ENCODE measurements at places on chromosomes 7 and 10.

GRCh38 chr7:131655447-131655846, 99.0 kb upstream of the PODXL start:
- DNase-seq, result no peak

DNA sequence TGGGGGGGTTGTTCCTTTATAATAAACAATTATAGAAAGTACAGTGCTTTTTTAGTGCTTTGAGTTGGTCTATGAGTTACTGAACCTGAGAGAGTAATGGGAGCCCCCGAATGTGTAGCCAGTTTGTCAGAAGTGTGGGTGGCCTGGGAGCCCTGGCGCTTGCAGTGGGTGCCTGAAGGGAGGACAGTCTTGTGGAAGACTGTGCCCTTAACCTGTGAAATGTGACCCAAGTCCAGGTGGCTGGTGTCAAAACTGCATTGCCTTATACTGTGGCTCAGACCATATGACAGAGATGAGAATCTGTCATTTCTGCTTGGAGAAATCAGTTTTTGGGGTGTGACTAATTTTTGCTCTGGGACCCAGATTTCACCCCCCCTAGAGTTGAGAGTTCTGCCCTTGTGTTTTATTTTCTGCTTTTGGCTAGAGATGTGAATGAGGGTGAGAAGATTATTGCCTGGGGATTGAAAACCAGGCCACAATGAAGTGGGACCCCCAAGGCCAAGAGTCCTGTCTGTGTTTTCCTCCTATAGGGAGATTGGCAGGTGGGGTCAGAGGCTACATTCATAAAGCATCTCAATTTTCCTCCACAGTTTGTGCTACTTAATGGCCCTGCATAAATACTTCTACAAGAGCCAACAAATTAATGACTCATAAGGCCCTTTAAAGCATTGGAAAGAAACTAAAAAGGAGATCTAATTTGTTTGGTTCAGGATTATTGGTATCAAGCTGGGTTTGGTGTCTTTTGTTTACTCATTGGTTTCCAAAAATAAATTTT, 24.1 kb upstream of the CARD11 start:
- DNase-seq, result no peak

- DNase-seq, result no peak
Measured at GRCh38 chr10:95547791-95548435, 13.3 kb downstream of the SORBS1 start.

GRCh38 chr10:68759967-68760366, 38.9 kb downstream of the CCAR1 start:
- DNase-seq, result no peak
